ENCODE measurements at places on chromosomes 2 and 18.

- no peak for DNase-seq
Observed at GRCh38 chr2:158969715-158970240, 1.3 kb downstream of the TANC1 start.

GRCh38 chr2:240869109-240869955, 708 bp downstream of the AGXT start:
- DNase-seq: no peak

- DNase-seq: no peak
Observed at GRCh38 chr2:26786207-26787028, 562 bp downstream of the CENPA start.

DNA sequence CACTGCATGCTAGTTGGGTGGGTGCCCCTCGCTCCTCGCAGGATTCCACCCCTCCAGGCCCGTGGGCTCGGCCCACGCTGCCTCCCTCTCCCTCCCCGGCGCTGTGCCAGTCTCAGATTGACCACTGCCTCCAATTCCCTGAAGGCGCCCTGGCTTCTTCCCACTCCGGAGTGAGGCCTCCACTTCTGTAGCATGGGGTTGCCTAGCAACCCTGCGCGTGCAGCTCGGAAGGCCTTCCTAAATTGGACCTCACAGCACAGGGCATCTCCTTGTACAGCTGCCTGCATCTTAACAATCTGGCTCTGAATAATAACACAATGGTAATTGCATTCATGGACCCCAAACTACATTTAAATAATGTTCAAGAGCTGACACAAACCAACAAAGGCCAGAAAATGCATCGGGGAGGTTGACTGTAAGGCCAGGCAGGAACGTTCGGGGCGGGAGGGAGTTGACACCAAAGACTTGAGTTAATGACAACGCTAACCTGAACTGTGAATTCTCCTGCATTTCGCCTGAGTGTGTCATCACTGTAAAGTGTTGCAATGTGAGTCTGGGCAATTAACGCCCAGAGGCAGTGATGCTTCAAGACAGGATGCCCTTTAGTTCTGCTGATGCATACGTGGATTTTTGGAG, 222.9 kb downstream of the ZBTB7C start:
- no peak for DNase-seq

DNA sequence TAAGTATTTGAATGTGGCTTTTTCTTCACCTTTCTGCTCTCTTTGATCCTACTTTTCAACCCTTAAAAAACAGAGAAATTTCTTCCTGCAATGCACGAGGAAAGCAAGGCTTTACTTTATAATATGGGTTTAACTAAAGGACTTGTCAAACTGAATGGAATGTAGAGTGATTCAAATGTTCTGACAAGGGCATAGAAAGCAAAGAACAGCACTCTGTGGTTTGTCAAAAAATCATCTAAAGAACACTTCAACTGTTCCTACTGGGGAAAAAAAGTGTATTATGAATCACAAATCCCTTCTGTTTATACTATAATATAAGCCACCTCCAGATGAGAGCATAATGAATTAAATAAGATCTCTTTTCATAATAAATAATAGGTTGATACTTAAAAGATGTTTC, 45.0 kb upstream of the RIT2 start:
- no peak for DNase-seq

DNA sequence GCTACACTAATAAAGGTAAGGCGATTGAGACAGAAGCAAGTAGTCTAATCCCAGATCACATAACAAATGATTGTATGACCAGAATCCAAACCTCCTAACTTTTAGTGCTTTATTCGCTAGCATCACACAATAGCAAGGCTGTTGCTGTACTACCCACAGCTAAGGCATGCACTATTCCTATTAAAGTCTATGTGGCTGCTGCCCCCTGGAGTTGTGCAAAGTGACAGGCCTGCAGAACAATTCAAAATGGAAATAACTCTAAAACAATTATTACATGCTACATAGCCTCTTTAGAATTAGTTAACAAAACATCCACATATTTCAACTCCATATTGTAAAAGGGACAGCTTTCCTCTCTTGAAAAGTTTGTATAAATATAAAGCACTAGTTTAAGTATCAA, 6.0 kb downstream of the ERBB4 start:
- no peak for DNase-seq

GRCh38 chr2:190634381-190634780, 14.5 kb upstream of the NAB1 start:
- DNase-seq: no peak

GRCh38 chr18:57942493-57942892, 101.5 kb upstream of the NEDD4L start:
- no peak for DNase-seq

GRCh38 chr2:231930593-231931281, 4.5 kb upstream of the NPPC start:
- DNase-seq: no peak

DNA sequence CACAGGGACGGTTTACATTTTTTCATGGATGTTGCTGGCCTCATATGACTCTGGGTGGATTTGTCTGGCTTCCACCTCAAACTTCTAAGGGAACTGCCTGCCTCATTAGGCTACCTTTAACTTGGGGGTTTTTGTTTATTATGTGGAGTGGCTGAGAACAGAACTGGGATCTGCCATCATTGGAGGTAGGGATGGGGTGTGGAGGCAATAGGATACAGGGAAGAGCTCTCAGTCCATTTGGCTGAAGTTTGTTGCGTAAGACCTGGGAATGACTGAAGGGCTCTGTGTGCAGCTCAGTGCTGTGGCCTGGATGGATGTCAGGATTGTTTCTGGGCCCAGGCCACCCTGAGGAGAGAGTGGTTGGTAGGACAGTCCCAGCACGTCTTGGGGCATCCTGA, 31.2 kb downstream of the ASB1 start:
- DNase-seq: no peak

DNA sequence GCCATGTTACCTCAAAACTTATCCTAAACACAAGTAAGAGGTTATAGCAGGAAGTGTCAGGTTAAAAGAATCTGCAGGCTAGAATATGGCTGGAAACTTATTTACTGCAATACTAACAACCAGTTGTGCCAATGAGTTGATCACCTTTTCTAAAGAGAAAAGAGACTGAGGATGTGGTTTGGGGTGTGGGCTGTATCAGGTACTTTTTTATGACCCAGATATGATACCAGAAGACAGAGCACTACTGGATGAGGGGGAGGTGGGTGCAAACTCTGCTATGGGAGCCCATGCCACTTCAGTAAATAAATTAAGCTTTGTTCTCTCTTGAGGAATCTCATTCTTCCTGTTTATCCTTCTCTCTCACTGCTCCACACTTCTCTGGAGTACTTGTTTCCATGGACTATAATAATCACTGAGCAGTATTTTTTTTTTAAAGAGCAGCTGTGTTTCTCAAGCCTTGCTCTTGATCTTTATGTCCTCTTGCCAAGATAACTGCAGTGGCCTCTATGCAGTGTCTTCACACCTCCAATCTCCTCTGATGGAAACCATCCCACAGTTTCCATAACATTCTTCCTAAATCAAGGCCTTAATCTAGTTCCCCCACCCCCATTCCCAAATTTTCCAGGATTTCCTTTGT, 51.2 kb upstream of the NOSTRIN start:
- DNase-seq: no peak

DNA sequence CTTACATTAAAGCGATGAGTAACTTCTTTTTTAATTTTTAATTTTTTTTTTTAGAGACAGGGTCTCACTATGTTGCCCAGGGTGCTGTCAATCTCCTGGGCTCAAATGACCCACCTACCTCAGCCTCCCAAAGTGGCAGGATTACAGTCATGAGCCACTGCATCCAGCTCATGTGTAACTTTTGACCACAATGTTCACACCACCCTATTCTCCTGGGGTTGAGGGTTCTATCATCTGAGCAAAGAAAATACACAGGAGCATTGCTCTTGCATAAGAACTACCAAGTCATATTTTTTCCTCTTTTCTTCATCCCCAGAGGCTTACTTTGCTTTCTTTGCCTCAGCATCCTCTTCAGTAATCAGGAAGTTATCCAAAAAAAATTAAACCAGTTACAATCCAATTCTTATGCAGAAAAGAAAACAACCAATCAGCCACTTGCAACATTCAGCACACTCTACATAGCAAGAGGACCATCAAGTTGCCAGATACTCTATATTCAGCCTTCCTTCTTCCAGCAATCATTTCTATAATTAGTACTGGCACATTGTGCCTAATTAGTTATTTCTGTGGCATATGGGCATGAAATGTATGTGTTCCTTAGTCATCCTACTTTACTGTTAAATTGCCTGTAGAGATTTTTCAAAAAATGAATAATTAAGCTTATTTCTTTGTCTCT, 345.6 kb downstream of the AKAIN1 start:
- no peak for DNase-seq

DNA sequence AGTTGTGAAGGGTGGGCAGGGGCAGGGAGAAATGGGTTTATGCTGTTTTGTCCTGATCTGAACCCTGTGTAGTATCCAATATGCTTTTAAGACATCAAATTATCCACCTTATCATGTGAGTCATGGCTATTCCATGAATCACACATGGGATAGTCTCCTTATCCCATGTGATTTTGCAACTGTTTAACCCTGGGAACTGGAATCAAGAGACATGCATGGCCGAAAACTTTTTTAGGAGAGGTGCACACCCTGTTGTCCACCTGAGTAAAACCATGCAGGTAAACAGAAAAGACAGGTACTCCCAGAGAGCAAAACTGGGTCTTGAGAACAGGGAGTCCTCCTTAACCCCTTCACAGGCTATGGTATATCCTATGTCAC, 490.6 kb upstream of the HS6ST1 start:
- no peak for DNase-seq

DNA sequence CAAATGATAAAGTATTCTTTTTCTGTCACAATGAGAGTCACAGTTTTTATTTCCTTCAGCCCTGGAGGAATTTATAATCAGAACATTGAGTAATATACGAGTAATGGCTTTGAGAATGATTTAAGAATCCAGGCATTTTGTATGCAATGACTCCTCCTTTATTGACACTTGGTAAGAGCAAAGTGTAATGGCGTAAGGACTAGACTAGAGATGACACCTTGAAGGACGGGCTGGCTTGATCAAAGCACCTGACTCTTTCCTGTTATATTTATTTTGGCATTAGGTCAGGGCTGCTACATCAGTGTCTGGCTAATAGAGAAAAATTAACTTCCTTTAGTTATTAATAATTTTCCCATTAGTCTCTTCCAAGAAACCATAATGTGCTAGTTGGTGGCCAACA, 482.4 kb upstream of the GCFC2 start:
- no peak for DNase-seq

GRCh38 chr2:181008407-181008806, 28.0 kb downstream of the UBE2E3 start:
- no peak for DNase-seq

DNA sequence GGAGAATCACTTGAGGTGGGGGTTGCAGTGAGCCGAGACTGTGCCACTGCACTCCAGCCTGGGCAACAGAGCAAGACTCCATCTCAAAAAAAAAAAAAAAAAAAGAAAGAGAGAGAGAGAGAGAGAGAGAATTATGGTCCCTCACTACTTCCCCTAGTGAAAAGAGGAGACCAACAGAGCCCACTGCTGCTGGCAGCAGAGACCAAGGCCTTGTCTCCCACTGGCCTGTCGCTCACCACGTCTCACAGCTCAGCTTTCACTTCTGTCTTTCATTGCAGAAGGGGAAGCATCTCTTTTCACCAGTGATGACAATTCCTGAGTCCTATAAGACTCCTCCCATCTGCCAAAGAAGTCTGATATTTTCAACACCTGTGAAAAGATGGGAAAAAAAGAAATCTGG, 81.3 kb downstream of the CLHC1 start:
- DNase-seq: no peak

- no peak for DNase-seq
Observed at GRCh38 chr2:170408461-170409163, 230.7 kb downstream of the MYO3B start.

DNA sequence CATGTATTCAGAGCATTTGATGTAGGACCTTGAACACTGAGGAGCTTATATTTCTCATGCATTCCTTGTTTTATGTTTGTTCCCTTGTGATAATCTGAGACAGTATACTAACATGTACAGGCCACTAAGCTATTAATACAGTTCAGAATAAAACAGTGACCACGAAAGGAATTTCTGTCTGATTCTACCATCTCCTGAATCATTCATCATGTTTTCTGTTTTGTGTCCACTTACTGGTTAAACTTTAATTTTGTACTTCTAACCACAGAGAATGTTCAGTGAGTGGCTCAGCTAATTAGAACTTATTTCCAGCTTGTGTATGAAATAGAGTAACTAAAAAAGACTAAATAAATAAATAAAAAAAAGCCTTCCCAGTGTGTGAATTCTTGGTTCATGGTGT, 110.4 kb downstream of the LRP1B start:
- DNase-seq: no peak

DNA sequence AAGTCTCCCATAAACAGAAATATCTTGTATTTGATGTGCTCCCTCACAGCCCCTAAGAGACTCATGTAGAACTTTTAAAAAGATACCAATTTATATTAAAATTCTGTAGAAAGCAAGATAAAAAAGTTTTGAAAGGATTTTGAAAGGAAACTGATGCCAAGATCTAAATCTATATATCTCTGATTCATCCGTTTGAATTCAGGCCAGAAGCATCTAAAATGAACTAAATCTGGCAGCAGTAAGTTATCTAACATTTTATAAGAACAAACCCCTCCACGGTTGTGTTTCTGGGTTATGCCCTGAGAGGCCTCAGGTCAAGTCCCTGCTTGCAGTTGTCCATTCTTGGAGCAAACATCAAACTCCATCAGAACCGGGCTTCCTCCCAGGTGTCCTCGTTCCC, 165.8 kb downstream of the FBXO15 start:
- no peak for DNase-seq
